Posterior cingulate gyrus (tissue), 11 donors: ENCODE measurements at places on chromosomes 2 and 18.
A peak's percentile ranks its signal among the peaks of the same experiment; 100 is the strongest.

GRCh38 chr2:104091894-104092293 is 762.0 kb upstream of the POU3F3 start:
- no peak for DNase-seq

DNA sequence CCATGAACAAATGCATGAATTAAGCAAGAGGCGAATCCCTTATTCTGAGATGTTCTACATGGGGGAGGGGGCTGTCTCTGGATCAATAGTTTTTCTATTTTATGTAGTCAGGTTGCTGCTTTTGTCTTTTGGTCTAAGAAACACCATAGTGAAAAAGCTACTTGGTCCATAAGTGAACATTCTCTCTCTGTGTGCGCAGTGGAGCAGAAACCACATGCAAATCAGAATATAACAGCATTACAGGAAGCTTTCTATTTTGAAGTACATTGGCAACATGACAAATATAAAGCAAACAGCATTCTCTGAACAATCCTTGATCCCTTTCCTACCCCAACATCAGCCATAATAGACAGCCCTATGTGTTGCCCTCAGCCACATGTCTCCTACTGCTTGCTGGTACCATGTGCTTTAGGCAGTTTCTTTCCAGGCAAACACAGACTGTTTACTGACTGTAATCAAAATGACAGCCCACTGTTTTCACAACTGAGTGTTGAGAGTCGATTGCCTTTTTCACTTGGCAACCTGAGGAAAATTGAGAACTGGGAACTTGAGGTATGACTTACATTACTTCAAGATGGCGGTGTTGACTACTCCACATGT is 10.6 kb downstream of the SCN3A start:
- DNase-seq = no peak

GRCh38 chr2:118808429-118808809 is 39.0 kb downstream of the EN1 start:
- no peak for DNase-seq

DNA sequence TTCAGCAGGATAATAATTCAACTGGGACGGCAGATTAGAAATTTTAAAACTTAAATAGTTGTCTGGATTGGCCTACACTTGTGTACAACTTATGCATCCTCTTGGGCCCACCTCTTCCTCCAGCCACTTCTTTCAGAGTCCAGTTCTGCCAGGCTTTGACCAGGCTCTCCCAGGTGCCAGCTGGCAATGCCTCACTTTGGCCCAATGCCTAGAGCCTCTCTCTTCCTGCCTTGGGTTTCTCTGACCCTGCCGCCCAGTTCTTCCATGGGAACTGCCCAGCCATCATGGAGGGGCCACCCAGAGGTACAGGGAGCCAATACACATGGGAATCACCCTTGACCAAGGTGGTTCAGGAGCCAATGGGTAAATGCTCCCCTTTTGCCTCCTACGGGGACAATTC is 135.5 kb downstream of the IRS1 start:
- DNase-seq = no peak

GRCh38 chr2:163670929-163671328 is 64.9 kb downstream of the FIGN start:
- DNase-seq = no peak

DNA sequence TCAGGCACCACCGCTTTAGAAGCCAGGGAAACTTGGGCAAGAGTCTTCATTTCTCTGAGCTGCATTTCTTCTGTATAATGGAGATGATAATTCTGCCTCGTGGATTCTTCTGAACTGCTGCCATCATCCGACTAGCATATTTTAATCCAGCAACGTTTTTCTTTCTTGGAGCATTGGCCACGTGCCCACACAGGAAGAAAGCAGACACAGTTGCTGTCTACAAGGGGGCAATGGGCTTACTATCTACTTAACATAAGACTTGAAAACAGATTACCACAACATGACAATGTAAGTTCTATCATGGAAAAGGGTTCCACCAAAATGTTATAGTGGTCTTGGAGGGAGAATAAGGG is 176.5 kb downstream of the FAM210A start:
- no peak for DNase-seq

DNA sequence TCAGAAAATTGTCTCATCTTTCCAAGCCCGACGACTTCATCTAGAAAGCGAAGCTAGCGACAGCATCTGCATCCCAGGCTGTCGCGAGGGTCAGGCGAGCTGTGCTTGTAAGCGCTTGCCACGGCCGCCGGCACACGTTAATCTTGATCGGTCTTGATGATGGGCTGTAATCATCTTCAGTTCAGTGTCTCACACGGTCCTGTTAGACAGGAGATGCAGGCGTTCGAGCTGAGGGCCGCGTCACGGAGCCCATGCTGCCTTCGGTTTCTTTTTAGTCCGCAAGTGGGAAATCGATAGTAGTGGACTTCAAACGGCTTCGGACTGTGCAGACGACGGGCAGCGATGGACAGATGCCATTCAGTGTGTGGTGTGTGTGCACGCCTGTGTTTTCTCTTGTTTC is 43.6 kb downstream of the ADI1 start:
- no peak for DNase-seq

DNA sequence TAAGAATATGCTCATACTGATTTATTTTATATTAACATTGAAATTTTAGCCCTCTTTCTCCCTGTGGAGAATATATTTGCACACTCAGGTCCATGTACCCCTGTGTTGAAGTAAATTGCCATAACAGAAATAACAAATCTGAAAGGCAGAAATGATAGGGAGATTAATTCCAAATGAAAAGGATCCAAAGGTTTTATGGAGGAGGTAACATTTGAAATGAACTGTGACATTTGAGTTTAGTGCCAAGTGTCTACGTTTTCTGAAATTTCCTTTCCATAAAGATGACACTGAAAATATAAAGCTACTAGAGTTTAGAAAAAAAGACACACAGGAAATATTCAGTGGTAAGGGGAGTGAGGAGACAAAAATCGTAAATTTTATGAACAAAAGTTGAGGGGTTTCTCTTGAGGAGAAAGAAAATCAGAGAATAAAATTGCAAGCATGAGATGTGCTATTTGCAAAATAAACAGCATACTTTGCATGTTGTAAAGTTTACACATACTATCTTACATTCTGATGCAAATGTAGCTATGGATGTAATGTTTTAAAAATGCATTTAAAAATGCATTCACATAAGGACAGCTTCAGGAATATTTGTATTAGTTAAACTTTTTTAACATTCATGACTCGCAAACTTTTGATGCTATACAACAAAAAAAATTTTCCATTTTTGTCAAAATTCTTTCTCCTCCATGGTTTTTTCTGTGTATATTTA is 69.5 kb downstream of the BAZ2B start:
- no peak for DNase-seq

DNA sequence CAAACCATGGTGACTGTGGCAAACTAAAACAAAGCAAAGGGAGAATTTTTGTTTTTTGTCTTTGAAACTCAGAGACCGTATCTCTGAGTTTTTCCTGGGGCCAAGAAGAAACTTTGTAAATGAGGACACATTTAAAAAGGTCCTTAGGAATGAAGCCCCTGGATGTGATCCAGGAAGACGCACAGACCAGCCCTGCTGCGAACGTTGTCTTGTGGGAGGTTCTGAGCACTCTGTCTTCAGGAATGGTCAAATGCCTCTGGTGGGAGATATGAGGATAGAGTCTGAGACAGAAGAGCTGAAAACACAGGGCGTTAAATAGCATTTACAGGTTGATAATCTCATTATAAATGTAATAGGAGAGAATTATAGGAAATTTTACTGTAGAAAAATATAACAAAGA is 893.5 kb upstream of the KLHL29 start:
- no peak for DNase-seq

DNA sequence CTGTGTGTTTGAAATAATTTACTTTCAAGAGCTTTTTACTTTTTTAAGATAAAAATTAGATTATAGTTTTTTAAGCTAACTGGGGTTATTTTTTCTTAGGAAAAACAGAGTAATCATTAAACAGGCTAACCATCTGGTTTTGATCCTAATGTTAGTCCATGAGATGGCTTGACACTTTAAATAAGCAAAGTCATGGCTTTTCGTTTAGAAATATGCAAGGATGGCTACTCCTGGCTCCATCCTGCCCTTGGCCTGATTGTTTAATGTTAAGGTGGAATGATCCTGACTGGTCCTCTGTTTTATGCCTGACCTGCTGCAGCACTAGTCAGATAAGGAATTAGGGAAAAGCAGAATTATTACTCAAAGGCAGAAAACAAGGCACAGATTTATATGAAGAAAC is 39.7 kb upstream of the PNPT1 start:
- DNase-seq = no peak

- peak; percentile 32 for DNase-seq
These were observed 11.4 kb downstream of the AGAP1 start for GRCh38 chr2:235505181-235505741.

- no peak for DNase-seq
These were observed 120.5 kb downstream of the AFF3 start for GRCh38 chr2:100021791-100022340.

DNA sequence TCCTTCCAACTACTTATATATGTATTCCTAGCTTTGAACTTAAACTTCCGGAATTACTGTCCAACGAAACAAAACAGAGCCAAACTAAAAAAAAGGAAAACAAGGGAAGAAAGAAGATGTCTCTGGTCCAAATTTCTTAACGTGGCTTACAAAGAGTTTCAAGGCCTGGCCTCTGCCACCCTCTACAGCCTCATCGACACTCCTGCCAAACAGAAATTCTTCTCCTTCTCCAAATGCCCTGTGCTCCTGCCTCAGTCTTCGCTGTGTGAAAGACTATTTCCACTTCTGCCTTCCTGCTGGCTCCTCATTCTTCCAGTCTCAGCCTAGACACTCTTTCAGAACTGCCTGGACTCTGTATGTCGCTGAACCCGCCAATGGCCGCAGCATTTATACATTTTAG is 249.2 kb downstream of the TXNL1 start:
- no peak for DNase-seq
